Stimulated activated CD4-positive, alpha-beta T cell treated with anti-CD3 and anti-CD28 coated beads, Interleukin-4, amount 100 ng/mL, for 4 hours (primary cell): ENCODE measurements at places on chromosomes 13 and 19.

DNA sequence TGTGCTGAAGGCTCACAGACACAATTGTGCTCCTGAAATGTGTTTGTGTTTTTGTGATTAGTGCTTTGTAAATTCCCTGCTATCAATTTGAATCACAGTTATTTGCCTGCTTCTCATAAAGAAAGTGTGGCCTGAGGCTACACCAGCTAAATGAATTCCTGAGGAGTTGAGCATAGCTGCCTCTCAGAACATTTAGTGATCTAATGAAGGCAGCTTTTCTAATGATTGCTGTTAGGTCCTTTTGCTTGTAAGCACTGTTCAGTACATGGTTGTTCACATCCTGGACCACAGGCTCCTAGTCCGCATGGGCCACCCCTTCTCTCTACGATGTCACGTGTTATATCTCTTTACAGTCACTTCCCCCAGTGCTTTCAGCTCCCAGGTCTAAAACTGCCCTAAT is 238.2 kb downstream of the B3GLCT start:
- no peak for DNase-seq

DNA sequence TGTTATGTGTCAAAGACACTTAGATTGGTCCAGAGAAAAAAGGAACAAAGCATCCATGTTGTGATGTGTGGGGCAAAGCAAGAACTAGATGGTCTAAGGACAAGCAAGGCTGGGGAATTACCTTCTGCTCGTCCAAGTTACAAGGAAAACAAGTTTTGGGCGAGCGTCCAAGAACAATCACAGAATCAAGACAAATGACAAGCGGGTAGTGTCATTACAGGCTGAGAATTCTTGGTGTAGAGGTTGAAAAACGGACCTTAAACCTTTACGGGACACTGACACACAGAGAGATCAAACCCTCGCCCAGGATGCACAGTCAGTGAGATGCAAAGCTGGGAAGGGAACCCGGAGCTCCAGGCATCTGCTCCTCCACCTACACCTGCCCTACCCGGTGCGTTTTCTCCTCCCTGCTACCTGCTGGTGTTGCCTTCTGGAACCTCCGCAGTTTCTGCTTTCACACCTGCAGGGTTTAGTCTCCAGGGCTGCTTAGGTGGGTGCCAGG is 515 bp upstream of the ZNF324B start:
- DNase-seq = no peak

DNA sequence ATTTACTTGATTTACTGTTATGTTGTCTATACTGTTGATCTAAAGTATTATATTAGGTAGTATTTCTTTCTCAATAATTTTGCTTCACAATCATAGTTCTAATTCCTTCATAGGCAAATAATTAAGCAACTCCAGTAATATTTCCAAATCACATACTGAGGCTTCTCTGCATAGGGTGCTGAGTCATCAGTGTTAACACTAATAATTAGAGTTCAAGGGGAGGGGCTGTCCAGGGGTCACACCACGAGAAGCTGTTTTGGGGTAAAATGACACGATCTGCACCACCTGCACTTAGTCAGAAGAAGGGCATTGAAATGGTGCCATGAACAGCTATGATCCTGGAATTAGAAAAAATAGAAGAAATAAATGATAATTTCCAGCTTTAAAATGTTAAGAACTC is 1230.9 kb upstream of the SLC10A2 start:
- no peak for DNase-seq

DNA sequence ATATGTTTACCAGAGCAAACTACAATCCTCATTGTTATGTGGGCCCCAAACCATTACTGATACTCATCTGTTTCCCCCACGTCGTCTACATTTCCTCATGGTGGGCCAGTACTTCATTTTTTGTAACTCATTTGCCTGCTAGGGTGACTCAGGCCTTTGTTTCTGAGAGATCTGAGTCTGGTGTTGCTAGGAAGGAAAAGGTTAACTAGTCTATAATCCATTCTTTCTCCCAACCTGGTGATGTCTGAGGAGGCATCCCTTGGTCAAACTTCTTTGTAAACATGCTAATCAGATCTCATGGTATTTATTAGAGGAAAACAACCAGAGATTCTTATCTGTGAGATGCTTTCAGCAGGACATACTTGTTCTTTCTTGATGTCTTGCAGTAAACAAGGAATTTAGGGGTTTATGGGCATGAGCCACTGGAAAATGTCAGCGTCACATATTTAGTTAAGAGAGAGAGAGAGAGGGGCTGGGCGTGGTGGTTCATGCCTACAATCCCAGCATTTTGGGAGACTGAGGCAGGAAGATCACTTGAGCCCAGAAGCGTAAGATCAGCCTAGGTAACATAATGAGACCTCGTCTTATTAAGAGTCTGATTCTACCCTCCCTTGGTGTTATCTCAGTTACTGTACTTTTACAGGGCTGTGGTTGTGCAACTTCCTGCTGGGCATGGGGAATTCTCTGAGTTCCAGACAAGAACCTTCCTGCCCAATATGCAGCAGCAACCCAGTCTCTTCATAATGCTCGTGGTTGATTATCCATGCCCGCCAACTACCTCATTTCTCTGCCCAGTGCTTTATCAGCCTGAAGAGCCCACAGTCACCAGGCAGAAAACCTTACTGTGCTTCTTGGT is 9.7 kb upstream of the DPRX start:
- no peak for DNase-seq

DNA sequence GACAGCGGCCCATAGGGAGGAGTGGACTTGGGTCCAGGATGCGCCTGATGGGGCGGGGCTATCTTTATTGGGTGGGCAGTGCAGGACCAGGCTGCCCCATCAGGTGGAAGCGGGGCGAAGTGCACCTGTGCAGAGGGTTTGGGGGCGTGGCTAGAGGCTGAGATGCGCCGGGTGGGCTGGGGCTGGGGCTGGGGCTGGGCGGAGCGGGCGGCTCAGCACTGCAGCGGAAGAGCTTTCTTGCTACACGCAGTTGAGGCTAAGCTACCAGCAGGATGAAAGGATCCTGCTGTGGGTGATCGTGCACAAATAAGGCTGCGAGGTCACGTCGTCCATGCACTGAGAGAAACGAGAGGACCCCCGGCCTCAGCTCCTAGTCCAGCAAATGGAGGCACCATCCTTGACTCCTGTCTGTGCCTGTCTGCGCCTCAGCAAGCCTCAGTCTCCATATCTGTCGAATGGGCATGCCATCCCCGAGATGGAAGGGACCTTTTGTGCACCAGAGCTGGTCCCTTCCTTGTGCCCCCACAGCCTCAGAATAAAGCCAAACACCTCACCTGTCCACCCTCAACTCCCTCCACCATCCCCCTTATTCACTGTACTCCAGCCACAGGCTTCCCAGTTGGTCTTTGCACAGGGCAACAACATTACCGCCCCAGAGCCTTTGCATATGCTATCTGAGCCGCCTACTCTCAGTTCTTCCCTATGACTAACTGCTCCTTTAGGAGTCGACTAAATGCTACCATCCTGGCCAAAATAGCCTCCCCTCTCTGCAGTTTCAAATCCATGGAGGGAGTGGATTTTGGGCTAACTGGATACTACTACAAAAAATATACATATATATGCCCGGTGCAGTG is 21.0 kb upstream of the HOMER3 start:
- DNase-seq = no peak

- DNase-seq = no peak
These were observed 2.8 kb downstream of the ZNF749 start for GRCh38 chr19:57437931-57438330.

GRCh38 chr13:38462605-38463004 is 113.0 kb downstream of the UFM1 start:
- no peak for DNase-seq

- DNase-seq = no peak
These were observed 1248.8 kb upstream of the SLC10A2 start for GRCh38 chr13:104314926-104315535.

- DNase-seq = no peak
These were observed 11.1 kb downstream of the TTYH1 start for GRCh38 chr19:54426291-54426931.

GRCh38 chr13:111033172-111034130 is 81.7 kb upstream of the ARHGEF7 start:
- no peak for DNase-seq

DNA sequence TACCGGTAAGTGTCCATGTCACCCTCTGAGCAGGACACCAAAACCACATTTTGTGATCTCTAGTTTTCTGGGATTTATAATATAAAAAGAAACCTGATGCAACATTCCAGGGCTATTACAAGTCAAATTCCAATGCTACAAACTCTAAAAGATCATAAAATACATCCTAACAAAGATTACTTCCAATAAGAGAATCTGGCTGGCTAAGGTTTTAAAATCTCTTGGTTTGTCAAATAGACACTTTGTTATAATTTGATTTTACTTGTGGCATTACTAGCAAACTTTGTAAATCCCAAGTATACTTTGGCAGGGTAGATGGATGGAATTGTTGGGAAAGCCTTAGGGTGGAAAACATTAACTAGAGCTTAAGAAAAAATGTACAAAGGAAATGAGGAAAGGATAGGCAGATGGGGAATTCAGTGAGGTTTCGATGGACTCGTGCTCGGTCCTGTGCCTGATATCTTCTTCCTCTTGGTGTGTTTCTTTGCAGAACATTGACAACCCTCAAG is 74.0 kb upstream of the POMP start:
- no peak for DNase-seq

- DNase-seq = peak; percentile 88
These were observed at the start of gene STXBP2 for GRCh38 chr19:7636691-7637373. STXBP2 (plus strand) TSS chr19:7637110; CDS start chr19:7637150, 40 bp downstream.

GRCh38 chr13:114089341-114089740 is 43.1 kb downstream of the RASA3 start:
- DNase-seq = no peak

GRCh38 chr19:11737964-11738745 is 591 bp downstream of the ZNF823 start:
- peak; percentile 8 for DNase-seq

GRCh38 chr13:27168086-27168485 is 3.5 kb downstream of the USP12 start:
- no peak for DNase-seq

DNA sequence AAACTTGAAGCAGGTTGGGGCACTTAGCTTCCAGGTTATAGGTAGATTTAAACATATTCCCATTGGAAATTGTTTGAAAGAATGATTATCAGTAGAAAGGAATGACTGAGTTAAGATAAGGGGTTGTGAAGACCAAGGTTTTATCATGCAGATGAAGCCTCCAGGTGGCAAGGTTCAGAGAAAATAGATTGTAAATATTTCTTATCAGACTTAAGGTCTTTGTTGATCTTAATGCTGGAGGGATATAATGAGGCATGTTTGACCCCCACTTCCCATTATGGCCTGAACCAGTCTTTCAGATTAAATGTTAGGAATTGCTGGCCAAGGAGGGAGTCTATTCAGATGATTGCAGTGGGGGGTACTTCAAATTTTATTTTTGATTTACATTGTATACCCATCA is 1486.5 kb upstream of the PRR20A start:
- no peak for DNase-seq

GRCh38 chr13:23865906-23866305 is 23.3 kb downstream of the MIPEP start:
- no peak for DNase-seq

- DNase-seq = no peak
These were observed 6.5 kb downstream of the PLPPR3 start for GRCh38 chr19:815079-815774.

- DNase-seq = no peak
These were observed 1672.6 kb upstream of the PCDH20 start for GRCh38 chr13:63088226-63088625.

DNA sequence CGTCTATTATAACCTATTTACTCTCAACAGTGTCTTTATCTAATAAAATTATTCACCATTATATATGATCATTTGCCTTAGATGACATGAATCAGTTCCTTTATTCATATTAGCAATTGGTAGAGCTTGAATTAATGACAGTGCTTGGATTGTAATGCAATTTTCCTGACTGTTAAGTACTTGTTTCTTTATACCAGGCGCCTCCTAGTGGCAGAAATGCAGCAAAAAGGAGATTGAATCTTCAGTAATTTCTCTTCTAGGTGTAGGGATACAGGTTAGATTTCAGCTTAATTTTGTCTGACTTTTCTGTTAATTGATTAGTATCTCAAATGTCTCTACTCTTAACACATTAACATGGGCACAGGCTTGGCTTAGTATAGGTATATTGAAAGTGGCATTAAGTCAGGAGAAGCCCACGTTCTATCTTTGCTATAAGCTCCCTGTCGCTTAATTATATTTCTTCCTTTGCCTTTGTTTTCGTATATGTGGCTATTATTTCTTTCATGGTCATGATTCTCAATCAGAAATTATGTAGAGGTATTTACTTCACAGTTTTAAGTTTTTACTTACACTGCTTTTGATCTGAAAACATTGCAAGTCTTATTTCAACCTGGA is 9.1 kb upstream of the LHFPL6 start:
- DNase-seq = peak; percentile 31

DNA sequence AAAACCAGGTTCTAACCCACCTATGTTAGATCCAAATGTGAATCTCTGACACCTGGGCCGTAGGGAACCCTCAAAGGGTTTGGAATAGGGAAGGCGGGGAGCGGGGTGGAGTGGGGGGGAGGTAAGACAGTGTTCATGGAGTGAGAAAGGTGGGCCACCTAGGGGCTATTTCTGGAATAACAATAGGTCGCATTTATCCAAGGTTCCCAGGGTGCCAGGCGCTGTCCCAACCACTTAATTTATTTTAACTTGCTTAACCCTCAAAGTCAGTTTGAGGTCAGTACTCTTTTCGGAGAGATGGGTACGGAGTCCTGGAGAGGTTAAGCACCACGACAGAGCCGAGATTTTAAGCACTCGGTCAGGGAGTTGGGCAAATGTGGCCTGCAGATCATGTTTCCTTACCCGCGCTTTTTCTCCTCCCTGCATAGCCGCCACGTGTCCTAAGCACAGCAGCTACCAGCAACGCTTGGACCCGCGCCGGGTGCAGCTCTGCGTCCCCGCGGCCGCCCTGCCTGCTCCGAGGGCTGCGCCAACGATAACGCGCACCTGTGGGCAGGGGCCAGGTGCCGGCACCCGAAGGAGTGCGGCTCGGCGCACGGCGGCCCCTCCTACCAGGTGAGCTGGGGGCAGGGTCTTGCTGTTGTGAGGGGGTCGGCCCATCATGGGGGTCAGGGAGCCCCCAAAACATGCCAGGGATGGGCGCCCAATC is 25.0 kb upstream of the FXYD3 start:
- DNase-seq = peak; percentile 9

DNA sequence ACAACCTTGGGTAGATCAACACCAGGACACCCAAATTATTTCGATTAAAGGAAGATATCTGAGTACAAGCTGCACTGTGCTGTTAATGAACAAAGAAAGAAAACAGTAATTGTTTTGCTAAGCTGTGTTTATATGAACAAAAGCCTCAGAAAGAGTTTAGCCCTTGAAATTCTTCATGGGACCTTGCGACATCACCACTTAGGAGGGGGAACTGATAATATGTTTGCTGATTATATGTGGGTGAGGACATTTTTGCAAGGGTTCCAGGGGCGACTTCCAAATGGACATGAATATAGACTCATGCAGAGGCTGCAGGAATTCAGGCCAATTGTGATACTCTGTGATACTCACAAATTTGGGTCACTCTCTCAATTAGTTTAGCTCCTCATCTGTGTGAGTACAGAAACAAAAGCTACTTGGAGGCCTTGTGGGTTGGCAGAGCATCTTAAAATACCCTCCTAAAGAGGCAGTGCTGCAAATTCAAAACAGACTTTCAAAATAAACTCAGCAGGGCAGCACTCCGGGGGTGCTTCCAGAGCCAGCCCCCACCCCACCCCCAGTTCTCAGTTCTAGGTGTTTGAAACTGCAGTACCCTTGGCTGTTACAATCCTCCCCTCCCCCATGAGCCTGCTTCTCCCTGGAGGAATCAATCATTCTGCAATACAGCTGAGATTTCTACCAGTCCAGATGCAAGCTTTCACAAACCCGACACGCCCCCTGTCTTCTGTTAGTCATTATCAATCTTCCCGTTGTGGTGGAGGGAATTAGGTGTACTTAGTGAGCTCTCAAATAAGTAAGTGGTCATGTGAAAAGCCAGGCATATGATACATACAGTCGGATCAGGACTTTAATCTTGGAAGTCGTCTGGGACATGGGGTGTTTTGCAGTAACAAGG is 97.0 kb upstream of the MBNL2 start:
- DNase-seq = no peak
